ENCODE measurements at places on chromosomes 12 and 14.

GRCh38 chr14:101402936-101403660, 158.2 kb upstream of the DIO3 start:
- no peak for DNase-seq

DNA sequence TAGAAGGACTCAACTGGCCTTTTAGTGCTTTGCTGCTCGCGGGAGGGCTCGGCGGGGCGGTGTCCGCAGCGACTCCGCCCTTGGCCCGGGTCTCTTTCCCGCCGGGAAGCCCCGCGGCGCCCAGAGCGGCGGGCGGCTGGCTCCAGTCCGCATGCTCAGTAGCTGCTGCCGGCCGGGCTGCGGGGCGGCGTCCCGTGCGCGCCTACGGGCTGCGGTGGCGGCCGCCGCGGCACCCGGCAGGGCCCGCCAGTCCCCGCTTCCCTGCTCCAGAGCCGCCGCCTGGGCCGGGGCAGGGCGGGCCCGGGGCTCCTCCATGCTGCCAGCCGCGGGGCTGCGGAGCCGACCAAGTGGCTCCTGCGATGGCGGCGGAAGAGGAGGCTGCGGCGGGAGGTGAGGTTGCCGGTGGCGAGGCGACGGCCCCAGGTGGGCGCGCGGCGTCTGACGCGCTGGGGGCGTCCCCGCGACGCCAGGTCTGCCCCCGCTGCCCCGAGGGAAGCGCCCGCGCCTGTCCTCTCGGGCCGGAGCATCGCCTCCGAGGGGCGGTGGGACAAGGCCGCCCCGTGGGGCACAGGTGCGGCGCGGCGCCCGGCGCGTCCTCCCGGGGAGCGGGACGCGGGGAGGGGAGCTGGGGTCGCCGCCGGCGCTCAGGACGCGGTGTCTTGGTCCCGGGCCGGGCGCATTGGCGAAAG, at the start of gene BMAL2:
Gene BMAL2 (plus strand): TSS at position 123 of the 689 bp plus-strand sequence. CDS start 237 bp downstream, at position 360.
- DNase-seq = no peak

DNA sequence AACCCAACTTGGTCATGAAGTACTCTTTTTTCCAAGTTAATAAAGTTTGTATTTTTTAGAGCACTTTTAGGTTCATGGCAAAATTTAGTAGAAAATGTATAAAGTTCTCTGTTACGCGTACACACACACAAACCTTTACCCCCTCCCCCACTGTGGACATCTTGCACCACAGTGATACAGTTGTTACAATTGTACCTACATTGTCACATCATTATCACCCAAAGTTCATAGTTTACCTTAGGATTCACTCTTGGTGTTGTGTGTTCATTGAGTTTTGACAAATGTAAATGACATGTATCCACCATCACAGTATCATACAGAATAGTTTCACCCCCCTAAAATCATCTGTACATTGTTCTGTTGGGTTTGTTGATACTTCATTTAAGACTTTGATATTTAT, 23.9 kb downstream of the PLEKHA5 start:
- no peak for DNase-seq

GRCh38 chr12:53579545-53579955, 46.6 kb downstream of the ATF7 start:
- DNase-seq = no peak

- no peak for DNase-seq
Observed at GRCh38 chr12:8603856-8604255, 8.8 kb downstream of the AICDA start.

- DNase-seq = no peak
Observed at GRCh38 chr12:100995201-100995600, 200.6 kb downstream of the ANO4 start.

GRCh38 chr12:128268379-128268995, 1.5 kb downstream of the TMEM132C start:
- DNase-seq = no peak

GRCh38 chr12:88650715-88651114, 70.4 kb upstream of the KITLG start:
- no peak for DNase-seq

DNA sequence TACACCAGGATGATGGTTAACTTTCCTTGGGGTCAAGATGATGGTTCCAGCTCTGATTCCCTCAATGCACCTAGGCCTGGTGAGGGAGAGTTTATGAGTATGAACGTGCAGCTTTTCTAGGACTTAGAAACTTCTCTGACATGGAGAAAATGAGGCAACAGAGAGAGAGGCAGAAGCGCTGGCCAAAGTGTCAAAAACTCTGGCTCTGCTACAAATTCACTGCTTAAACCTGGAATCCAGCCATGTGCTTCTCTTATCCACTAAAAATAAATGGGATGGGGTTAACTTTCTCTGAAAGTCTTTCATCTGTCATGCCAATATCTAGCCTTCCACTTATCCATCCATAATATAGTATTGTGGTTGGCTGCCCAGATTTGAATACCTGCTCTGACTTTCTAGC, 568.7 kb downstream of the MED13L start:
- no peak for DNase-seq

DNA sequence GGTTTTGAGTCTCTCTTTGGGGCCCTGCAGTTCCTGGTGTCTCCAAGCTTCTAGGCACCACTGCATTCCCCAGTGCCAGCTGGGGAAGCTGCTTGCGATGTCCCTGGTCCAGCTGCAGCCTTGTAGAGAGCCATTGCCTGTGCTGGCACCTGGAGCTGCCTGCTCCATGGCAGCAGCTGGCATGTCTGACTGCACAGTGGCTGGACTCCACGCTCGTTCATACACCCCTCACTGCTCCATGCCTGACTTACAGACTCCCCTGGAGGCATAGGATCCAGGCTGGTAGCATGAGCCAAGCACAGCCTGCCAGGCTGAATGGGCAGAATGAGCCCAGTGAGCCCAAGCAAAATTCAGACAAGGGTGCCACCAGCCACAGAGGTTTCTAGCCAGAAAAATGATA, 21.8 kb upstream of the WDR20 start:
- DNase-seq = no peak

DNA sequence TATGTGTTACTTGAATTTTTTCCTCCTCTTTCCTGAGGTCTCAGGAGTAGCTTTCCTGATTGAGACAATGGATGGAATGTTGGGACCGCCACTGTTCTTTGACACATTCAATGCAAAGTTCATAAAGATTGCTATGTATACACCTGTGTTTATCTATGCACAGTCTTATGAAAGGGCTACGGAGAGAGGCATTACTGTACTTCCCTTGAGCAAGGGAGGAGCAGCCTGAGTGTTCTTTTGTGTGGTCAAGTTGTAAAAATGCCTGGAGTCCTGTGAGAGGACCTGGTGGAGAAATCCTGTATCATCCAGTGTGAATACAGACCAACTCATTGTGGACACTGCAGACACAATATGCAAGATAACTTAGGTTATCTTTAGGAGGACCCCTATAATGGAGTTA, 1.2 kb downstream of the SRGAP1 start:
- no peak for DNase-seq

GRCh38 chr12:120468325-120468820, 1.2 kb downstream of the SRSF9 start:
- no peak for DNase-seq

DNA sequence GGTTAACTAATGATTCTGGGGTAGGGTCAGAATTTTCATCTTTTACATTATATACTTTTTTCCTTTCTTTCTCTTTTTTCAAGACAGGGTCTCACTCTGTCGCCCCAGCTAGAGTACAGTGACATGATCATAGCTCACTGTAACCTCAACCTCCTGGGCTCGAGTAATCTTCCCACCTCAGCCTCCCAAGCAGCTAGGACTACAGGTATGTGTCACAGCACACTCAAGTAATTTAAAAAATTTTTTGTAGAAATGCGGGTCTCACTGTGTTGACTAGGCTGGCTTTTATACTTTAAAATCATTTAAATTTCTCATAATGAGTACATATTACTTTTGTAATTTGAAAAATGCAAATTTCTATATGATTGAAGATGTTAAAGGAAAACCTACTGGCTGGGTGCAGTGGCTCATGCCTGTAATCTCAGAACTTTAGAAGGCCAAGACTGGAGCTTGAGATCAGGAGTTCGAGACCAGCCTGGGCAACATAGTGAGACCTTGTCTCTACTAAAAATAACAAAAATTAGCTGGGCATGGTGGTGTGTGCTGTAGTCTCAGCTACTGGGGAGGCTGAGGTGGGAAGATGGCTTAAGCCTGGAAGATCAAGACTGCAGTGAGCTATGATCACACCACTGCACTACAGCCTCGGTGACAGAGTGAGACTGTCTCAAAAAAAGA, 25.7 kb downstream of the R3HDM2 start:
- DNase-seq = no peak

- no peak for DNase-seq
Observed at GRCh38 chr12:3809357-3810015, 56.6 kb upstream of the CRACR2A start.

DNA sequence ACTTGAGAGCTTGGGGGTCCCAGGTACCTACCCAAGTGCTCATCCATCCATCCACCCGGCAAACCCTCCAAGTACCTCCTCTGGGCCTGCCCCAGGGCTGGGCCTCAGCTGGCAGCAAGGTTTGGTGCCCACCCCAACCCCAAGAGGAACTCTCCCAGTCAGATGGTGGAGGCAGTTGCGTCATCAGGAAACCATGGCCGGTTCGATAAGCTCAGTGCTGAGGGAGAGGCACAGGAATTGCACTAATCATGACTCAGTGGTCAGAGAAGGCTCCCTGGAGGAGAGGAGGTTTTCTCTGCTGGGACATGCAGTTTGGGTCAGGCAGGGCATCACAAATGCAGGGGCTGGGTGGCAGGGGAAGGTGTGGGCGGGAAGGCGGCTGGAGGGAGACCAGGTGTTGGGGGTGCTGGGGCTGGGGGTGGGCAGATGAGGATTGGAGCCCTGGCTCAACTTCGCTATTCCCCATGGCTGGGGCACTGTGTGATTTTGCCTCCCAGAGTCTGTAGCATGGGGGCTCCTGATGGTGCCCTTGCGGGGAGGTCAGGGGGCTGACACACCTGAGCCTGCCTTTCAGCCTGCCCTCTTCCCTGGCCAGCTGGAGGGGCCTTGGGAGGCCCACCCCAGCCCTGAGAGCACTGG, 32.2 kb downstream of the SH2B3 start:
- no peak for DNase-seq

DNA sequence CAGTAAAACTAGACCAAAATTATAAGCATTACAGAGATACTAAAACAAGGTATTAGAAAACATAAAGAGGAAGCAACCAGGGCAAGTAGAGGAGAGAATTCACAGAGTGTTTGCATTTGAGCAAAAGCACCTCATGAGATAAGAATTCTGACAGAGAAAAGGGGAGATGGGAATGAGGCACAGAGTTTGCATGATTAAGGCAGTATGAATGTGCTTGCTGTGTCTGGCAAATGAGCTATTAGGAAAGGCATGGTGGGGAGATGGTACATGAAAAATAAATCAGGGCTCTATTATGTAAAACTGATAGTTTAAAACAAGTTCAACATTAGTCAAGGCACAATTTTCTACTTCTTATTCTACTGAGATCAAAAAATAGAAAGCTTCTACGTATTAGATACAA, 23.1 kb downstream of the GARIN6 start:
- DNase-seq = no peak

- DNase-seq = no peak
Observed at GRCh38 chr12:62903151-62903550, 31.8 kb downstream of the PPM1H start.

DNA sequence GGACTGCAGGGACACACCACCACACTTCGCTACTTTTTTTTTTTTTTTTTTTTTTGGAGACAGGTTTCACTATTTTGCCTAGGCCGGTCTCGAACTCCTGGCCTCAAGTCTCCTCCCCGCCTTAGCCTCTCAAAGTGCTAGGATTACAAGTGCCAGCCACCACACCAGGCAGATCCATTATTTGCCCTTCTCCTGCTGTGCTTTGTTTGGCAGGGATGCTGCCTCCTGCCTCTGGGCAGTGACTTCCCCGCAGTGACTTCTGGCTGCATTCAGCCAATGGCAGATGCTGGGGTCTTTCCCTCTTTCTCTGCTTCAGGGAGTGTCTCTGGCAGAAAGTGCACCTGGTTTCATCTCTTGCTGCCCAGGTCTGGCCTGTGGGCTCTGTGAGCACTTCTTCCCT, 6.7 kb upstream of the MORN3 start:
- no peak for DNase-seq

GRCh38 chr12:10130042-10130441, at the start of gene CLEC7A:
Gene CLEC7A, minus strand, starts transcription at chr12:10130199. Its CDS starts 117 bp downstream, at chr12:10130082.
- no peak for DNase-seq

- no peak for DNase-seq
Observed at GRCh38 chr14:90388437-90388836, 8.4 kb upstream of the CALM1 start.

- DNase-seq = no peak
Observed at GRCh38 chr14:101830271-101830670, 68.8 kb downstream of the PPP2R5C start.

- no peak for DNase-seq
Observed at GRCh38 chr12:71456316-71456715, 16.7 kb downstream of the LGR5 start.

DNA sequence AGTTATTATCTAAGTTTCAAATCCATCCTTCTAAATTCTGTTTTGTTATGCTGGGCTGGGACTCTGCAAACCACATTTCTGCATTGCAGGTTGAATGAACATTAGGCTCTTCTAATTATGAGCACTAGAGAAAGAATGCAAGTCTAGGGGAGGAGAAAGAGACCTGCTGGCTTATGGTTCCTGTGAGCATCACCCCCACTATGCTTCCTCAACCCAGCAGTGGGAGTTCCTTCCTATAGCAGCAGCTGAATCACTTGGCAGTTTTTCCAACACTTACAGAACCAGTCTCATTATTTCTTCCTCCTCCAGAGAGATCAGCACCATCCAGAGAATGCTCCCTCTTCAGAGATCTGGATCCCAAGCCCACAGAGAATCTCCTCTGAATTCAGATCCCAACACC, 297.7 kb upstream of the CLEC14A start:
- DNase-seq = no peak

- DNase-seq = no peak
Observed at GRCh38 chr12:112645586-112645985, 146.0 kb upstream of the RPH3A start.

- no peak for DNase-seq
Observed at GRCh38 chr14:54420478-54421142, 20.6 kb downstream of the CNIH1 start.

DNA sequence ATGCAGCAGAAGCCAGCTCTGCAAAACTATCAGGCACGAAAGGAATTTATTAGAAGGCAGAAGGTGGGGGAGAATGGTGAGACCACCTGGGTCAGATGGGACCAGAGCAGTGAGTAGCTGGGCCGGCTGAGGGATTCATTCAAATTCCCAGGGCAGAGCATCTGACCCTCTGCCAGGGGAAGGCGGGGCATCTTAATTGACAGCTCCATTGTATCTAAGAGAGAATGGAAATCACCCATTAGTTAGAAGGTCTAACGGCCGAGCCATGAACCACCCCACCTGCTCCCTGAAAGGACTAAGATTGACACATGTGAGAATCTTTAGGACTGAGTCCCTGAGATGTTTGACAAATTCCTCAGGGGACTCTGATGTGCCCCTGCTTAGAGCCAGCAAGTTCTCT, 83.7 kb downstream of the PHETA1 start:
- DNase-seq = no peak

- DNase-seq = no peak
Observed at GRCh38 chr14:68702135-68702534, 90.7 kb downstream of the ZFP36L1 start.

GRCh38 chr12:108850854-108851573, 6.4 kb downstream of the SSH1 start:
- no peak for DNase-seq

- no peak for DNase-seq
Observed at GRCh38 chr14:103693515-103693914, 21.7 kb downstream of the XRCC3 start.
